ENCODE measurements at places on chromosomes 7 and 10.
A peak's percentile ranks its signal among the peaks of the same experiment; 100 is the strongest.

DNA sequence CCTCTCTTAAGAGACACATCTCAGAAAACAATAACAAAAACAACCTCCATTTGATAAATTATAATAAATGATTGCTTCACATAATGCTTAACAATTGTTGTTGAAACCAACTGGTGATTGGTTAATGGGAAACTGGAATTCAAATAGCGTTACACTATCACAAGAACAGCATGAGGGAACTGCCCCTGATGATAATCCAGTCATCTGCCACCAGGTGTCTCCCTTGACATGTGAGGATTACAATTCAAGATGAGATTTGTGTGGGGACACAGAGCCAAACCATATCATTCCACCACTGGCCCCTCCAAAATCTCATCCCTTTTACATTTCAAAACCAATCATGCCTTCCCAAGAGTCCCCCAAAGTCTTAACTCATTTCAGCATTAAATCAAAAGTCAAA is 375.9 kb downstream of the BMPER start:
- no peak for DNase-seq

DNA sequence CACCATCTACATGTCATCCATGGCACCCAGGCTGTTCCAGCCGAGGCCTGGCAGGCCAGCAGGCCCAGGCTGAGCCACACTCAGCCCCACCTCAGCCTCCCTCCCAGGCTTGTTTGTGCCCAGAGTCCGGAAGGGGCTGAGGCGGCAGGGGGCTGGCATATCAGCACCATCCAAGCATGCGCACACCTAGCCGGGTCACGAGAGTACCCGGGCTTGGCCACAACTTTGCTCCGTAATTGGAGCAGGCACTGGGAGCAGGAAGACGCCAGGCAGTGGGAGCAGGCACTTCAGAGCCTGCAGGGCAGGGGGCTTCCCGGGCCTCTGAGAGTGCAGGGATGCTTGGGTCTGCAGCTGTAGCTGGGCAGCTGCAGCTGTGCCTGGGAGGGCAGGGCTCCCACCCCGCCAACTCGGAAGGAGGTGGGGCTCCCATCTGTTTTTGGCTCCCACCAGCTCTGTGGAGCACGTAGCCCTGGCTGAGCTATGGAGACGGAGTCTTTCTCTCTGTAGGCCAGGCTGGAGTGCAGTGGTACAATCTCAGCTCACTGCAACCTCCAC is 15.2 kb upstream of the TSPAN15 start:
- no peak for DNase-seq

GRCh38 chr7:100887516-100888290 is 1.8 kb downstream of the UFSP1 start:
- peak; percentile 54 for DNase-seq

DNA sequence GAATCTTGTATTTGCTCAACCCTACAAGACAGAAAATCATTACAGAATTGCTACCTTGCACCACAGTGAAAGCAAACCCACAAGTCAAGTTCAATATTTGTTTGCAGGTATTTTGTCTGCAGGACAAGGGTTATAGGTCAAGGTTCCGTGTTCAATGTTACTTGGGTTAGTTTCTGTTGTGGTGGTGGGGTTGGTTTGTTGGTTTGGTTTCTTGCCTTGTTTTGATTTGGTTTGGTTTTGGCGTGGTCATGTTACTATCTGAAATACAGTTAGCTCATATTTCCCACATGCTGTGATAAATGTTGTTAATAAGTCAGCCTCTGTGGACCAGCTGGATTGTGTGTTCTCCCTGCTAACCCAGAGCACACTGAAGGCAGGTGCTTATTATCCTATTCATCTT is 75.6 kb upstream of the INSIG1 start:
- no peak for DNase-seq

- DNase-seq: no peak
These were observed 231.3 kb upstream of the GRB10 start for GRCh38 chr7:51013861-51014511.

DNA sequence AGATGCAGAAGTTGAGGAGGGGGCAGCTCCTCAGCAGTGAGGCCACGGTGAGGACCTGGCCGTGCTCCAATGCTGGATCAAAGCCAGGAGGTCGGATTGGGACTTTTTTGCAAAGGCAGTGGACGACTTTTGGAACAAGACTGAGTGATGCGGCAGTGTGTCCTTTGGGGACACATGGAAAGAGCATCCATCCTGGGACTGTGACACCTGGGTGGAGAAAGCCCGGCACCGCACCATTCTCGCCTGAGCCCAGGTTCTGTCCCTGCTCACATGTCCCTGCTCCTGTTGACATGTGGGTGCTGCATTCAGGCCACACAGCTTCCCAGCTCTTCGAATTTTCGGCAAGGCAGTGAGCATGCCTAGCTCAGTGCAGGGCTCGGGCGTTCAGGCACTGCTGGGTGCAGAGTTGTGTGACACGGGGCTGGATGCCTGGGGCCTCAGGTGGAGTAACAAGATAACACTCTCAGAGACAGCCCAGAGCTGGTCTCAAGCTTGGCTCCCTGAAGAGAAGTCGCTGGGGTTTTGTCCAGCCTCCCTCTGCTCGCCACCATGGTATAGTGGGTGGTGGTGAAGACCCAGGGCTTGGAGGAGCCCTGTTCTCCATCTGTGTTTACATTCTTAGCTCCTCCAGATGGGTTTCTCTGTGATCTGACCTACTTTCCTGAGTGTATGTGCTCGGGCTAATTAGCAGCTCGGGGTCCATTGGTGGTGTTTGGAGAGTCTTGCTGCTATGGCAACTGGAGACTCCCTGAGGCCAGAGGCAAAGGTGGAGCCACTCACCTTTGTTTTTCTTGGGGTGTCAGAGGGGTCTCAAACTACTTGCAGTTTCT is 111.7 kb upstream of the BTBD16 start:
- no peak for DNase-seq

DNA sequence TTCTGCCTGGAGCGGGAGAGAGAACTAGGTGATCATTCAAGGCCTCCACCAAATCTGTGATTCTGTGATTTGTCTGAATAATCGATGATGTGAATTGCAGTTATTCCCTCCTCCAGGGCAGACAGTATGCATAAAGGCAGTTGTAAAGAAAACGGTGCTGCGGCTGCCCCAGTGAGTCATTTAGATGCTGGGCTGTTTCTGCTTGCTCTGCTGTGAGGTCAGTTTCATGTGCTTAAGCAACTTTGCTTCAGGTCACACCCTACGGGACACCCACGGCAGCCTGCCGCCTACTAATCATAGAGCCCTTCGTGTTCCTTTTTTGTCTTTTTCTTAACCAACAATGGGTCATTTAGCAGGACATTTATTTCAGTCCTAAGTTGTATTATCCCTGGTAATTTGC is 158.1 kb upstream of the PITRM1 start:
- DNase-seq: no peak

DNA sequence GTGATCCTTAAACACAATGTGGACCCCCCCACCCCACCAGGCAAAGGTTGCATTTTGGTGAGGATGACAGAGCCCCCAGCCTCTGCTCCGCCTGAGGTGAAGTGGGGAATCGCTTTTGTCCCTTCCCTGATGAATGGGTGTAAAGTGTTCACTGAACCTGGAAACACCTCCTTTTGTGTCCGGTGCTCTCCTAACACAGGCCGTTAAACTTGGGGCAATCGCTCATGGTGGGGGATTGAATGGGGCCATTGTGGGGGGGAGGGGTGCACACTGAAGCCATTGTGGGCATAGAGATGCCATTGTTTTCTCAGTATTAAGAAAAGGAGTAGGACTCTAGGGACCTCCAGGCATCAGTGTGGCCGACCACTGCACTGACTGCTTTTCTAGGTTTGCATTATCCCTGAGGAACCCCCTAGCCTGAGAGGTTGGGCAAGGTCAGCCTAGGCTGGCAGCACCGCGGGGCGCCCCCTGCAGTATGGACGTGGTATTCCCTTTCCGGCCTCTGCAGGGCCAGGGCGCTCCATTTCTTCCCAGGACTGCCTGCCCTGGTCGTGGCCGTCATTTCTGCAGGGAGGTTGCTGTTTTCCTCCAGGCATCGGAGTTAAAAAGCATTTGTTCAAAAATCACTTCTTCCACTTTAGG is 158.3 kb downstream of the TCF7L2 start:
- peak; percentile 25 for DNase-seq

- DNase-seq: no peak
These were observed 250.9 kb downstream of the PTEN start for GRCh38 chr10:88114368-88114767.

DNA sequence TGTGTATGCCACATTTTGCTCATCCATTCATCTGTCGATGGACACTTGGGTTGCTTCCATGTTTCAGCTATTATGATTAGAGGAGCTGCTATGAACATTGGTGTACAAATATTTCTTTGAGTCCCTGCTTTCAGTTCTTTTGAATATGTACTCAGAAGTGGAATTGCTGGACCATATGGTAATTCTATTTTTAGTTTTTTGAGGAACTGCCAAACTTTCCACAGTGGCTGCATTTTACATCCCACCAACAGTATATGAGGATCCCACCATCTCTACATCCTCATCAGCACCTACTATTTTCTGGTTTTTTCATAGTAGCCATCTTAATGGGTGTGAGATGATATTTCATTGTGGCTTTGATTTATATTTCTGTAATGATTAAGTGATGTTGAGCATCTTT is 44.7 kb upstream of the ZMIZ2 start:
- DNase-seq: no peak

GRCh38 chr7:26376175-26376917 is 84.7 kb downstream of the SNX10 start:
- DNase-seq: peak; percentile 46

GRCh38 chr7:40219917-40220316 is 85.1 kb downstream of the SUGCT start:
- DNase-seq: no peak

GRCh38 chr10:88209837-88210561 is 346.6 kb downstream of the PTEN start:
- no peak for DNase-seq

GRCh38 chr7:95056107-95056739 is 148.8 kb downstream of the PPP1R9A start:
- no peak for DNase-seq

- DNase-seq: no peak
These were observed 31.4 kb downstream of the ZAN start for GRCh38 chr7:100764841-100765240.

- DNase-seq: no peak
These were observed 225.7 kb downstream of the RPS24 start for GRCh38 chr10:78259391-78259790.

- DNase-seq: no peak
These were observed 91.9 kb upstream of the MGMT start for GRCh38 chr10:129375171-129375570.

DNA sequence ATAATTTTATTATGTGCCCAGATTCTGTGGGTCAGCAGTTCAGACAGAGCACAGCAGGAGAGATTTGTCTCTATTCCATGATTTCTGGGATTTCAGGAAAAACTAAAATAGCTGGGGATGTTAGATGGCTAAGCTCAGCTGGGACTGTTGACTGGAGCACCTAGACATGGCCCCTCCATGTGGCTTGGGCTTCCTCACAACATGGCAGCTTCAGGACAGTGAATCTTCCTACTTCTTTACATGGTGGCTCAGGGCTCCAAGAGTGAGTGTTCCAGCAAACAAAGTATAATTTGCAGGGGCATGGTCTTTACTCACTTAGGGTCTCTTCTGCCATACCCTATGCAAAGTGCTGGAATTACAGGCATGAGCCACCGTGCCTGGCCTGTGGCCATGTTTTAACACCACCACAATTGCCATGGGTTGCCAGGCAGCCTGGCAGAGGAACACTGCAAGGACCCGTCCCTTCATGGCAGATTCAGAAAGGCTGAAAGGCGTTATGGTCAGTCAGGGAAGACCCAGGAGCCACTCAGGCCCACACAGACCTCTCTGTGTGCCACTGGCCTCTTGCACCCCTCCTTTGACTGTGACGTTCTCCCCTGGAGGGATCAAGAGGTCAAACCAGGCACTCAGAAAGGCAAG is 50.8 kb upstream of the ZMIZ1 start:
- no peak for DNase-seq

GRCh38 chr7:55593172-55593514 is 20.8 kb upstream of the VOPP1 start:
- DNase-seq: no peak

DNA sequence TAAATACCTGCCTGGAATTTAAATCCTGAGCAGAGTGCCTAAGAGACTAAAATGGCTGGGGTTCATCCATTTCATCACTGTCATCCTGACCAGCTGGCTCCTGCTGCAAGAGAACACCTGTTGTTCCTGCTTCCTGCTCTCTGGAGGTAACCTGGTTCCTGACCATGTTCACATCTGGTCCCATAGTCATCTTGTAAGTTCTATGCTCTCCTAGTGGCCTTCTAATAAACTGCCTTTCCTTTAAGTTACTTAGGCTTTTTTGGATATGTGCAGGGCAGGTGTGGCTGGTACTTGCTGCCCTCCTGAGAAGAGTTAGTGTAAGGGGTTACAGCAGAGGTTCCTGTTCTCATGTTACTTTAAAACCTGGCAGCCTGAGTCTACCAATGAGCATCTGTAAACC is 80.0 kb downstream of the NRCAM start:
- no peak for DNase-seq

- DNase-seq: no peak
These were observed 27.6 kb downstream of the COBL start for GRCh38 chr7:51288896-51289622.

DNA sequence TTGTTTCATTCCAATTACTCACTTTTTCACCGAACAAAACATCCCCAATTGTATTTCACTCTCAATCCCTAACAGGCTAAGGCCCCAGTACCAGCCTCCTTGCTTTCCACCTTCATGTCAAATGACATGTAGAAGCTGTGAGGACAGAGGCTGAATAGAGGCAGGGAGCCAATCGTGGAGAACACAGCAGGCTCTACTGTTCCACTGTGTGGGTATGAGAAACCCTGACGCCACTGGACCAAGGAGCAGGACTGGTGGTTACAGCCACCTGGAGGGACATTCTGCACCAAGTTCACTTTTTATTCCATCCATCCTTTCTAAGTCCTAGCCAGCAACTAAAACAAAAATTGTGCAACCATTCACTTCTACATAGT is 502.8 kb downstream of the SORCS1 start:
- DNase-seq: no peak

DNA sequence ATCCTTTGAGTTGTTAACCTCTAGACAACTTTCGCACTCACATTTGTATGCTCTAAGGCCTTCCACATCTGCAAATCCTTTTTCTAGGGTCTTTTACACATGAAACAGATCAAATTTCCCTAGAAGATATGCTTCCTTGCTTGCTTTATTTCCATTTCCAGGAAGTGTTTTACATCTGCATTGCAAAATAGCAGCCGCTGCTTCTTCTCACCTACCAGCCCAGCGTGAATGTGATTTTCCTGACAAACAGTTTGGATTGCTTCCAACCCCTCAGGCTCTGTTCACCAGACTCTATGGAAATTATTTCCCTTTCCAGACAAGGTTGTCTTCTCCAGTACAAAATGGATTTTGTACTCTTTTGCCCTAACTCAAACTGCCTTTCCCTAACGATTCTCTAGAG is 50.9 kb upstream of the PAPSS2 start:
- no peak for DNase-seq

DNA sequence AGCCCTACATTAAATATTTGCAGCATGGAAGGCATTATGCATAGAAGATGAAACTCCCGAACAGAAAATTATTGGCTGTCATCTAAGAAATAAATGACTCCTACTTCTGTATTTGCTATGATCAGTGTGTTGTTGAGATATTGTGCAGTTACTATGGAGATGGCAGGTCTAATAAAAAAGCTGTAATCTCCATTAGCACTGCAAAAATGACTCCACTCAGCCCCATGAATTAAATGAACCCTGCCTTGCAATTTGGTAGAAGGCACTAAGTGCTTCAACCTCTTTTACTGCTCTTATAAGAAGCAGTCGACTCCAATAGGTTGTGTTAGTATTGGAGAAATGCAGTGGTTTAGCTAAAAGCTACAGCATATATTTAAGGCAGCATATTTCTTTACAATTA is 290.0 kb upstream of the PHYHIPL start:
- no peak for DNase-seq
